Stimulated activated CD8-positive, alpha-beta memory T cell treated with anti-CD3 and anti-CD28 coated beads, Interleukin-7, amount 100 ng/mL, for 4 hours (primary cell): ENCODE measurements at places on chromosomes 16 and 17.

GRCh38 chr16:11233727-11234376 lies 22.2 kb downstream of the SOCS1 start:
- peak; percentile 75 for DNase-seq

DNA sequence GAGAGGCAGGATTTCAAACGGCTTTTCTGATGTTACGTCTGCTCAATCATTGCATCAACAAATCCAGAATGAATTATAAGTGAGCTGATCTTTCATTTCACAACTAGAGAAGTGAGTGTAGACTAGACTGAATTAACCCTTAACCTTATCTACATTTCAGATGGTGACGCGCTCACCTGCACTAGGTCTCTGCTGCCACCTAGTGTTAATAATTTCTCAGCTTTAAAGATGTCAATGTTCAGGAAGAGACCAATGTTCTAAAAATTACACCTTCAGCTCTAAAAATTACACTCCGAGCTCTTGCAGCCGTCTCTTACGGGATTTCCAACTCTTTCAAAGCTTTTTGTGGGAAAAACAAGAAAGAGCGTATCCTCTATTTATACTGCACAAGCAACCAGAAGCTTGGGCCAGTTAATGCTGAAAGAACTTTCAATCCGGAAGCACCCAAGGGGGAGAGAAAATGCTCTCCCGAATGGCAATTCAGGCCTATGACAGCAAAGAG lies 88.2 kb upstream of the FA2H start:
- no peak for DNase-seq

GRCh38 chr16:17372386-17372785 lies 98.4 kb downstream of the XYLT1 start:
- DNase-seq: no peak

GRCh38 chr16:11497851-11498289 lies 88.8 kb downstream of the LITAF start:
- no peak for DNase-seq

DNA sequence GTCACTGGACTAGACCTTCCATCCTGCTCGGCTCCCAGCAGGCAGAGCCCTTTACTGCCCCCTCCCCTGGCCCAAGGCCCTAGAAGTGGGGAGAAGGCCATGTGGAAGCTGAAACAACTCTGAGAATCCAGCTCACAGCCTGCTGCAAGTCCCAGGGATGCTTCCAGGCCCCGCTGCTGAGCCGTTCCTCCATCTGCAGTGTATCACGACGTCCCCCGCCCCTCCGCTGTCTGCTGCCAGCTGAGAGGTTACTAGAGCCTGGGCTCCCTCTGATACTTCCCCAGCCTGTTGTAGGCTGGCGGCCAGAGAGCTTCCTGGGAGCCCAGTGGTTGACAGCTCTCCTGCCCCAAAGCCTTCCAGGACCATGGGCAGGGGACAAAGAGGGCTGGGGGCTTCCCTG lies 118.2 kb downstream of the MGAT5B start:
- DNase-seq: no peak

DNA sequence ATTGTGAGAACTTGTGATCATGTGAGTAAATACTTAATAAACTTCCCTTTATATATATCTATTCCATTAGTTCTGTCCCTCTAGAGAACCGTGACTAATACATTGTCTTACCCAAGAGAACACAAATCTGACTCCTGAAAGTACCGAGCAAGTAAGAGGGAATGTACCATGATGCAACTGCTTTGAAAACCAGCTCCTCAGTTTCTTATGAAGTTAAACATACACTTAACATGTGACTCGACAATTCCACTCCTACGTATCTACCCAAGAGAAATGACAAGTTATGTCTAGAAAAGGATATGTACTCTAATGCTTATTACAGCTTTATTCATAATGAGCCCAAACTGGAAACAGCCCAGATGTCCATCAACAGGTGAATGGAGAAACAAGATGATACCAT lies 8.8 kb upstream of the GJD3 start:
- no peak for DNase-seq

GRCh38 chr16:4295581-4295980 lies 20.3 kb upstream of the GLIS2 start:
- DNase-seq: no peak
